ENCODE measurements at places on chromosomes 11 and 22. TPM values are rescaled to one million over a fixed set of nuclear protein-coding genes. Genes with fewer than 3 reads are reported as not detected.

P4HA3 gene
- polyA plus RNA-seq, result 13.5 TPM

KIAA1671 gene
- 0.15 TPM for polyA plus RNA-seq

PHF21B gene
- polyA plus RNA-seq, result not detected

KCNQ1OT1 gene
- 0.18 TPM for polyA plus RNA-seq

CNGA4 gene
- 0.11 TPM for polyA plus RNA-seq

ARHGAP42 gene
- 1.0 TPM for polyA plus RNA-seq

DNA sequence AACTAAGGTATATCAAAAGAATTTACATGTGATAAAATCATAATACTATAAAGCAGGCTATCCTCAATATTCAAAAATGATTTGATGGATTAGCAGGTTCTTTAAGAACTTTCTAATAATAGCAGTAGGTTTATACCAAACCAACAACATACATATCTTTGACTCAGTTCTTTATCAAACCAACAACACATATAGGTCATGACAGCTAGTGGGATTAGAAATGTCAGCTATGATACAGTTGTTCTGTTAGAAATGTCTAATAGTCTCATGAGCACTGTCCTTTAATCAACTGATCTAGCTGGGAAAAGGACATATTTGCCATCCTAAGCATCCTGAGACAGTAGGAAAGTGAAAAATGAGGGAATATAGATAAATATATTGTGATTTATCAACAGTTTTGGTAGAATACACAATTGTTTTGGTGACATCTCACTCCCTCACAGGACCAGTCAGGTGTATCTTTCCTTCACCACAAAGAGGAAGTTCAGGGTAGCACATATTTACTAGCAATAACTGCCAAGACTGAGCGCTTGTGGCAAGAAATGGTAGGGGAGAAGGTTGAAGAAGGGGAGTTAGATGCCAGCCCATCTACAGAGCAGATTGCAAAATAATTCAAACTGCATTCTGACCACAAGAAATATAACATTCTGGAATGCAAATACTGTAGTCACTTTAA is 90.8 kb upstream of the APOA1 start:
- no peak for DNase-seq

DNA sequence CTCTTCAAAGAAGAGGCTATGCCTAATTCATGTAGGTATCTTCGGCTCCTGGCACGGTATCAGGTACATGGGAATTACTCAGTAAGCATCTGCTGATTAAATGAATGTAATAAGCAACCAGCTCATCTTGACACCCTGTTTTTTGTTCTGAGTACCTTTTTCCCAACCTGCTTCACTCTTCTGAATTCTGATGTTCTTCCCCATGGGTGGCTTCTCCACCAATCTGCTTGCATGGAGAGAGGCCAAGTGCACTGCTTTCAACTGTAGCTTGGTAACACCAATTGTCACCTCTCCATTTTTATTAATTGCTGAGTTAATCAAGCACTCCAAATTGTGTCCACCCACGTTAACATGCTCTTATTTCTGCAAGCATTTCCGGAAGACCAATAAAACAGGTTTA is 40.5 kb downstream of the LARGE1 start:
- no peak for DNase-seq

- DNase-seq, result no peak
These were observed 20.7 kb downstream of the OR10A6 start for GRCh38 chr11:7910286-7910788.

DNA sequence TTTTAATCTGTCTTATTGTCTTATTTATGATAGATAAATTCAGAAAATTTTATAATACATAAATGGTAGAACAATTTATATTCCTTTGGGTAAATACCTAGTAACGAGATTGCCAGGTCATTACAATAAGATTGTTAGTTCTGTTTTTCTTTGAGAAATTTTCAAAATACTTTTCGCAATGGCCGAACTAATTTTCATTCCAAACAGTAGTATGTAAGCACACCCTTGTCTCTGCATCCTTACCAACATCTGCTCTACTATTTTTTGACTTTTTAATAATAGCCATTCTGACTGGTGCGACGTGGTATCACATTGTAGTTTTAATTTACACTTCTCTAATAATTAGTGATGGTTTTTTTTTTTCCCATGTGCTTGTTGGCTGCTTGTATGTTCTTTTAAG is 351.4 kb upstream of the LUZP2 start:
- no peak for DNase-seq

- DNase-seq, result no peak
These were observed 87.6 kb downstream of the LARGE2 start for GRCh38 chr11:46010100-46010499.

GRCh38 chr11:2376751-2377451 is at the start of gene CD81:
Gene CD81, plus strand, starts transcription at chr11:2377310. Its CDS starts 240 bp downstream, at chr11:2377550.
- no peak for DNase-seq

DNA sequence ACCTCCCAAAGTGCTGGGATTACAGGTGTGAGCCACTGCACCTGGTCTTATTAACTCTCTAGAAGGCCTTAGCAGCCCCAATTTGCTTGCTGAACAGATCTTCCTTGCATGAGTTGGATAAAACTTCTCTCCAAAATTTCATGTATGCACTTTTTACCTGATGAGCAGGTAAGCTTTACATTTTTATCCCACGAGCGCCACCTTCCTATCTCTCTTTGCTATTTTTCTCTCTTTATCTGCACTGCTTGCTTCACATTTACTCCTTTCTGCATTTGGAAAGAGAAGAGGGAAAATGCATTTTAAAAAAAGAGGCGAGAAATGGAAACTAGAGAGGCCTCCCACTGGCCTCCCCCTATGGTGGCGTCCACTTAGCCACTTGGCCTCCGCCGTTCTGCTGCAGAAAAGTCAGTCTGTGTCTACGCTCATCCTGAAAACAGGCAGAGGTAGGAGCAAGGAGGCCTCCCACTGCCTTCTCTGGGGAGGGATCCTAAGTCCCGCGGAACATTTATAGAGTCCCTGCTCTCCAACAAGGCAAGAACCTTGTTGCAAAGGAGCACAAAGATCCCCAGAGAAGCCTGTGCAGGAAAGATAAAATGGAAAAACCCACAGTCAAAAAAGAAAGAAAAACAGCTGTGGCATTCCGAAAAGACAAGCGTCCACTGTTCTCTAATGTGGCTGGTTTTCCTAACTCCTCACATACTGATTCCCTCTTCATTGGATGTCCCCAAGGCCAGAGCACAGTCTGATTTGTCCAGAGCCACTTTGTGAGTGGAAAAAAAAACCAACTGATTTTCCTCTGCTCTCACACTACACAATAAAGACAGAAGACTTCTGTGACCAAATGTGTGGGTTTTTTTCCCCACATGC is 62.2 kb upstream of the INCENP start:
- no peak for DNase-seq

GRCh38 chr11:88411265-88411664 is 73.7 kb upstream of the CTSC start:
- DNase-seq, result peak; percentile 38

DNA sequence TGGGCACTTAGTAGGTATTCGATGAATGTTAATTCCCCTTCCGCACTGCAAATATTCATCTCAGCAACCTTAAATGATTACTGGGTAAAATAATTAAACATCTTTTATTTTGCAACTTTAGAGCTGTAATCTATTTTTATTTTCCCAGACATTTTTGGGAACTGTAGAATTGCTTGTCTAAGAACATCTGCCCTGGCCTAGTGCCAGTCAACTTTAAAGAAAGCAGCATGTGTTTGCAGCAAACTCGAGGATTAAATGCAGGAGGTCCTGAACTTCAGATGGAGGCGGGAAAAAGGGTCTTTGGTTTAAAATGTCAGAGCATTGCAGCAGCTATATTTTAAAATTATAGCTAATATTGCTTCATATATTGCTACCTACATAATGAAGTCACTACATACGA is 190.0 kb downstream of the PGR start:
- DNase-seq, result no peak

GRCh38 chr11:132960273-132961078 is 571.8 kb downstream of the OPCML start:
- DNase-seq, result no peak

- no peak for DNase-seq
These were observed 845 bp downstream of the MPPED2 start for GRCh38 chr11:30585125-30585891.

GRCh38 chr11:105986554-105986953 is 35.5 kb downstream of the MSANTD4 start:
- DNase-seq, result no peak

GRCh38 chr11:62124186-62125113 is 639 bp downstream of the INCENP start:
- no peak for DNase-seq

- no peak for DNase-seq
These were observed 32.3 kb upstream of the CYP2D6 start for GRCh38 chr22:42162728-42163489.

DNA sequence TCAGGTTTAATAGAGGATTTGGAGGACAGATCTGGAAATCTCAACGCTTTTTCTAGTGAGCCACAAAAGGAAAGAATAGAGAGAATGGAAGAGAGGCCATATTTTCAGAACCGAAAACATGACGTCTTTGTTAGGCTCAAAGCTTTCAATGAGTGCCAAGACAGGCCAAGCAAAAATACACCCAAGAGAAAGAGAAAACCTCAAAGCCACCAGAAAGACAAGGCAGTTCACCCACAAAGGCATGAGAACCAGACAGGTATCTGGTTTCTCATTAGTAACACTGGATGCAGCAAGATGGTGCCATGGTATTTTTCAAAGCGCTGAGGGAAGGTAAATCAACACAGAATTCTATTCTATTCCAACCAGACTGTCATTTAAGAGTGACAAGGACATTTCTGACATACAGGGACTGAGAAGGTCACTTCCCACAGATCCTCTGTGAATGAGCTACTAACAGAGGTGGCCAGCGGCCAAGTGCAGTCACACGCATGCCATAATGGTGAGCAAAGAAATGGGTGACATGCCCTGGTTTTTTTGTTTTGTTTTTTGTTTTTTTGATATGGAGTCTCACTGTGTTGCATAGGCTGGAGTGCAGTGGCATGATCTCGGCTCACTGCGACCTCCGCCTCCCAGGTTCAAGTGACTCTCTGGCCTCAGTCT is 41.9 kb downstream of the TOLLIP start:
- DNase-seq, result no peak

DNA sequence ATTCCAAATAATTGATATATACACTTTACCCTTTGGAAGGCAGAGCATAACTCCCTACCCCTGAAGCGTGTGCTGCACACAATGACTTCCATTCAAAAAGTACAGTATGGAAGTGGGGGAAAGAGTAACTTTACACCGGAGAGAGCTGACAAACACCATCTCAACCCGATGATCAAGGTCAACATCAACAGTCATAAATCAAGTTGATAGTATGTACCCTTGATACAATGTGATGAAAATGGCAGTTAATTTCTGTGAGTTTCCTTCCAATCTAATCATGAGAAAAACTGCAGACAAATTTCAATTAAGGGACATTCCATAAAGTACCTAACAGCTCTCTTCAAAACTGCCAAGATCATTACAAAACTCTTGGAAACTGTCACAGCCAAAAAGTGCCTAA is 6.0 kb upstream of the DEUP1 start:
- no peak for DNase-seq

DNA sequence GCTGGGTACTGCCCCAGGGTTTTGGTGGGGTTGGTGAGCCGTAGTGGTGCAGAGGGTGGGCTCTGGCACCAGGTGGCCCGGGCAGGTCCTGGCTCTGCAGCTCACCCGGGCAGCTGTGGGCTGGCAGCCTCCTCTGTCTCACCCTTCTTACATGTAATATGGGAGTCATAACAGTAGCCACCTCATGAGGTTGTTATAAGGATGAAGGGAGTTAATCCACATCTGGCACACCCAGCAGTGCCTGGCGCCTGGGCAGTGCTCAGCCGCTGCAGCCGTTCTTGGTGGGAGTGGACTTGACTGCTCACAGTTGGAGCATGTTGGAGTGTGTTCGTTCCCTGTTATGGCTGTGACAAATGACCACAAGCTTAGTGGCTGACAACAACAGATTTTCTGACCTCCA is 28.7 kb downstream of the IGHMBP2 start:
- DNase-seq, result no peak

DNA sequence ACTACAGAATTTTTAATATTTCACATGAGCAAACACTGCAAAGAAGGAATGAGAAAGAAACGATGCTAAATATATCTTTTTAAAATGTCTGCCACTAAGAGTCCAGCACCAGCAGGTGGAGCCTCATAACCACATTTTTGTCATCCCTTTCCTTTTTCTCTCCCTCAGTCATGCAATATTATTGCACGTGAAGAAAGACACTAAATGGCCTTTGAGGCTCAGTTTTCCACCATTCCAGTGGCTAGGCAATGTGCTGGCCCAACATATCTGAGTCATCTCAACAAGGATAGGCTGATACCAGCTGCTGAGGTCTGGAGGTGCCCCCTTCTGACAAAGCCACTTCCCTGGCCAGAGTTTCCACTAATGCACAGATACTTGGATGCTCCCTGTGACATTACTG is 1.8 kb downstream of the ALKBH8 start:
- DNase-seq, result no peak

DNA sequence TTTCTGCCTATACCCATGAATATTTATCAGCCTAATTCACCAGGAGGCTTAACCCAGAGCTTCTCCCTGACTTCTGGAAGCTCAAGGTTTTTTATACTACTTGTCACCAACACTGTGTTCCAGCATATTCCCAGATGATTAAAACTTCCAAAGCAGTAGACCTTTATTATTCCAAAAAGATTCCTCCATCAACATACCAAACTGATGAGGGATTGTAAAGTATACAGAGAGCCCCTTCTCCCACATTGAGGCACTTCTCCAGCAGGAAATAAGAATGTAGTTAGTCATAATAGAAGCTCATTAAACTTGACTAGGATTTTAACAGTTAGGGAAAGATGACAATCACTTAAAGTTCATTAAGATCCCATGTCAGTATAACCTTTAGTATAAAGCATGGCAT is 51.4 kb upstream of the CEP126 start:
- DNase-seq, result peak; percentile 73

DNA sequence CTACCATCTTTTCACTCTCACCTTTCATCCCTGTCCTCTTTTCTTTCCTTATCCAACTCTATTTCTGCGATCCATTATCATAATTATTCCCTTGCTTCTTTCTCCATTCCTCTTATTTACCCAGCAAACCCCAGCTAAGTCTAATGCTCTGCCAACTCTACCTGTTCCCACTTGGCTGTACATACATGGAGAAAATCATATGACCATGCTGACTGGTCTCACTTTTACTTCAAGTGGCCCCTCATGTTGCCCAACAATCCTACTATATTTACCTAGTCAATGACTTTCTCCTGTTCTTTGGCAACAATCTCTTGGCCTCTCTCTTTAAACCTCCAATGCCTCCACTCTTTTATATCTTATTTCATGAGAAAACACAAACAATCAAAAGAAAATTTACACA is 94.1 kb downstream of the USP35 start:
- DNase-seq, result no peak

DNA sequence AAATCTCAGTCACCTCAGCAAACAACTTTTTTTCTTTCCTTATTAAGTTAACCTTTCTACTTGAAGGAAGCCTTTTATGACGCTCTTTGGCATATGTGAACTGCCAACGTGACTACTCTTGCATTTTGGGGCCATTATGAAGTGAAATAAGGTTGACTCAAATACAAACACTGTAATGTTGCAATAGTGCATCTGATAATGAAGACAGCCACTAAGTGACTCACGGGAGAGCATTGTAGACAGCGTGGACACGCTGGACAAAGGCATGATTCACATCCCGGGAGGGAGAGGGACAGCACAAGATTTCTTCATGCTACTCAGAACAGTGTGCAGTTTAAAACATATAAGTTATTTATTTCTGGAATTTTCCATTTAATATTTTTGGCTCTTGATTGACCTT is 560.8 kb downstream of the ETS1 start:
- peak; percentile 99 for DNase-seq

Data from BJ (cell line).